ENCODE measurements at places on chromosomes 12 and 14.

DNA sequence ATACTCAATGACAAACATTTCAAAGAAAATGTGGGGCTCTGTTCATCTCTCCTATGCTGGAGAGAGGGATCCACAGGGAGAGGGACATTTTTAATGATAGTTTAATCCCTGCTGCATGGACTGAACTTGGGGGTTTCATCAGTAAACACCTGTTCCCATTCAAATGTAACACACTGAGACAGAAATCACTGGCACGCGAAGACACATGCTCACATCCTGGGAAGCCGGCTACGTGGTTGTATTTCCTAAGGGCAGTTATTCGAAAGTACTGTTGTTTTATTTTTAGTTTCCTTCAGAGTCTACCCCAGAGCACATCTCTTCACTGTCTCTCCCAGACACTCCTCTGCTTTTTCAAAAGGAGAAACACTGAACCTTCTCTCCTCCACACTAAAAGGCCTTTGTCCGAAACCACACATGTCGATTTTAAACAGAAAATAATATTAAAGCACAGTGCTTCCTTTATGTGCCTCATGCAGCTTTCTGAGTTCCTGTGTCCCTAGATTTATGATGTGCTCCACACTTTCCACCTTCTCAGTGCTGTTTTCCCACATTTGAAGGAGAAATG is 52.8 kb downstream of the PTHLH start:
- no peak for DNase-seq

DNA sequence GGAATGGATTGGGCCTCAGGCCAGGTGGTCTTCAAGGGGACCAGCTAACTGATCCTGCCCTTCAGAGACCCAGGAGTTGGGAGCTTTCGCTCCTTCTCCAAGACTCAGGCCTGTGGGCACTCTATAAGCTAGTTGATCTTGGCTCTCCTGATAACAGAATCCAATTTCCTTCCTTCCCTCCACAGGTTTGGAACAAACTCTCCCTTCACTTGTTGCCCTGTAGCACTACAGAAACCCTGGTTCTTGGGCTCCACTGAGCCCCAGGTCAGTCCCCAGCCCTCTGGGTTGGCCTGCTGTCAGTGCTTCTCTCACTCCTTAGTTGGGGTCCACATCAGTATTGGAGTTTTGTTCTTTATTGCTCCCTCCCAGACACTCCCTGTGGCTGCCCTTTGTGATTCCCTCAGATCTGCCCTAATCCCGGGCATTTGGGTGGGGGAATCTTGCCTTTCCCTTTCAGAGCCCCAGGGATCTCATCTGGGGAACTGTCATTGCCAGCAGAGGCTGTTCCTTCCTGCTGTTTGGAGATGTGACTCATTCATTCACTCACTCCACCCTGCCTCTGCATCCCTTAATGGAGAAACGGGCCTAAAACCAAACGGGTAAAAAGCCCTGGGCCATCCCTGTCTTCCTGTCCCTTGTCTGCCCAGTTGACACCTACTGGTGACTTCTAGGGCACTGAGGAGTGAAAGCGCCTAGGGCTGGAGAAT is 4.4 kb upstream of the GPD1 start:
- no peak for DNase-seq

DNA sequence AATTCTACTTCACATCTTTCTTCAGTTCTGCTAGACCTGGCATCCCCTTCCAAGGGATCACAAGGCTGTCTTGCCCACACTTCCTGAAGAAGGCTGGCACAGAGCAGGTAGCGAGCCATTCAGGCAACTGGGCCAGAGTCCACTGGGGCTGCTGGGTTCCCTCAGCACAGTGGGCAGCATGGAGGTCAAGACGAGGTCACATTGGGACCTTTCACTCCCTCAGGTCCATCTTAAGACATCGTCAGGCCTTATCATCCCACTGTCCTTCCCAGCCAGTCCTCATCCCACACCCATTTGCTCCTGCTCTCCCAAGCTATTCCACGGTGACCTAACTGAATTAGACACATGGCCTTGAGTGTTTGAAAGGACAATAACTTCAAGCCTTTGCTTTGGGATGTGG is 143.1 kb upstream of the HIF1A start:
- no peak for DNase-seq

- DNase-seq = peak; percentile 17
Observed at GRCh38 chr12:95473231-95473883, 595 bp upstream of the METAP2 start.

DNA sequence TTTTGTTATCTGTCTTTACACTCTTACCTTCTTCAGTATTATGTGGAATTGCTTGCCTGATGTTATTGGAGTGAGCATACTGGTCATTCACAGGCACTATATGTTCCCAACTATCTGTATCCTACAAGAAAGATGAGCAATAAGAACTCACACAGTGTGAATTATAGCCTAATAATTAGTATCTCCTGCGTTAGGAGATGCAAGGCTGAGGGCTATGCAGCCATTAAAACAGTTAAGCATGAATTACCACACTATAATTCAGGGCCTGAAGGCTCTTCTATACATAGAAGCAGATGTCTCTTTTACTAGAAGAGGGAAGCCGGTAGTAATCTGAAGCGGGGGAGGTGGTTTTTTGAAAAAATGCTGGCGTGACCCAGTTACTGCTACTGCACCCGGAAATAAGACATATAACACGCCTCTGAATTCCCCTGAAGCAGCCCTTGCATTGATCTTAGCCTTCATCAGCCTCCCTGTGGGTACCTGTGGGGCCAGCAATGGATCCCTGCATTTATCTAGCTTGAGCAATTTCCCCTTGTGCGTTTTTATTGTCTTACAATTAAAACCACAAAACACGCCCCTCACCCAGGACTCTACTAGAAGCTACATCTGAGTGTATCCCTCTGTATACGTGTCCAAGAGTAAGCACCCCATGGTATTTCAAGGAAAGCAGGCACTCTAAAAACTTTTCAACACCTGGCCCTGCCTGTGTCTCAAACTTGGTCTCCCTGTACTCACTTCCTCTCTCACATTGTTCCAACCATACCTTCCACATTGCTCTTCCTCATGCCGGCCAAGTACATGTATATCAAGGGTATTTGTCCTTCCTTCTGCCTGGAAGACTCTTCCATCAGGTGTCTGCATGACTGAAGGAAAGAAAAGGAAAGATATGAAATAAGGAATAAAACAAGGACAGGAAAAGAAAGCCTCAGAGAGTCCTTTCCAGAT is 210.9 kb upstream of the ARID2 start:
- no peak for DNase-seq

GRCh38 chr12:96549341-96549740 is 60.0 kb downstream of the CFAP54 start:
- no peak for DNase-seq

GRCh38 chr12:87383680-87384079 is 645.5 kb downstream of the C12orf50 start:
- DNase-seq = no peak

- peak; percentile 100 for DNase-seq
Observed at GRCh38 chr14:55102141-55102621, 26.9 kb upstream of the LGALS3 start.

GRCh38 chr12:3489057-3489456 is 1.9 kb upstream of the PRMT8 start:
- DNase-seq = peak; percentile 3

- DNase-seq = no peak
Observed at GRCh38 chr12:66380769-66381535, 78.7 kb downstream of the HELB start.

DNA sequence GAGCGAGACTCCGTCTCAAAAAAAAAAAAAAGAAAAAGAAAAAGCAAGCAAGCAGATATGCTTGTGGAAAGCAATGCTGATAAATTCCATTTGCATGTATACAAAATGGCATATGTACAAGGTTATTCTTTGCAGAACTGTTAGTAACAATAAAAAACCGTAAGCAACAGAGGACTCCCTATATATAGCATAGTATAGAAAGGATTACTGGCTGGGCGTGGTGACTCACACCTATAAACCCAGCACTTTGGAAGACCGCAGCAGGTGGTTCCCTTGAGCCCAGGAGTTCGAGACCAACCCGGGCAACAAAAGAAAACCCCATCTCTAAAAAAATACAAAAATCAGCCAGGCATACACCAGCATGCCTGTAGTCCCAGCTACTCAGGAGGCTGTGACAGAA is 13.5 kb downstream of the GCN1 start:
- no peak for DNase-seq

DNA sequence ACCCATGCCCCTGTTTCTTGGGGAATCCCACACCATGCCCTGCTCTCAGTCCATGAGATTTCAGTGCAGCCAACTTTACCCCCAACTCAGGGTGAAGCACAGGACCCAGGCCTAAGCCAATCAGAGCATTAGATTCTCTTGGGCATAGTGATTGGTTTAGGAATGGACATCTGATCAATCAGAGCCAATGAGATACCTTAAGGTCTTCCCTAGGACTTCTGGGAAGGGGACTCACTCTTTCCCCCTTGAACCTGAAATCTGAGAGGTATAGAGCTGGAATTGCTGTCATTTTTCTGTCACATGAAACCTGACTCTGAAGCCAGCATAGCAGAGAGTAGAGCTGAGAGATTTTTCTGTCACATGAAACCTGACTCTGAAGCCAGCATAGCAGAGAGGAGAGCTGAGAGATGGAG is 127.1 kb downstream of the ZFP36L1 start:
- no peak for DNase-seq

DNA sequence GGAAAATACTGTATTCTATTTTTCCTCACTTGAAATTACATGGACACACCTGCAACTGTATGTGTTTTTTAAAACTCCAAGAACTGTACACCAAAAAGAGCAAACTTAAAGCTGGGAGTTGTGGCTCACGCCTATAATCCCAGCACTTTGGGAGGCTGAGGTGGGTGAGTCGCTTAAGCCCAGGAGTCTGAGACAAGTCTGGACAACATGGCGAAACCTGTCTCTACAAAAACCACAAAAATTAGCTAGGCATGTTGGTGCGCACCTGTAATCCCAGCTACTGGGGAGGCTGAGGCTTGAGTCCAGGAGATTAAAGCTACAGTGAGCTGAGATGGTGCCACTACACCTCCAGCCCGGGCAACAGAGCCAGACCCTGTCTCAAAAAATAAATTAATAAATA is 95.9 kb downstream of the SINHCAF start:
- DNase-seq = no peak

DNA sequence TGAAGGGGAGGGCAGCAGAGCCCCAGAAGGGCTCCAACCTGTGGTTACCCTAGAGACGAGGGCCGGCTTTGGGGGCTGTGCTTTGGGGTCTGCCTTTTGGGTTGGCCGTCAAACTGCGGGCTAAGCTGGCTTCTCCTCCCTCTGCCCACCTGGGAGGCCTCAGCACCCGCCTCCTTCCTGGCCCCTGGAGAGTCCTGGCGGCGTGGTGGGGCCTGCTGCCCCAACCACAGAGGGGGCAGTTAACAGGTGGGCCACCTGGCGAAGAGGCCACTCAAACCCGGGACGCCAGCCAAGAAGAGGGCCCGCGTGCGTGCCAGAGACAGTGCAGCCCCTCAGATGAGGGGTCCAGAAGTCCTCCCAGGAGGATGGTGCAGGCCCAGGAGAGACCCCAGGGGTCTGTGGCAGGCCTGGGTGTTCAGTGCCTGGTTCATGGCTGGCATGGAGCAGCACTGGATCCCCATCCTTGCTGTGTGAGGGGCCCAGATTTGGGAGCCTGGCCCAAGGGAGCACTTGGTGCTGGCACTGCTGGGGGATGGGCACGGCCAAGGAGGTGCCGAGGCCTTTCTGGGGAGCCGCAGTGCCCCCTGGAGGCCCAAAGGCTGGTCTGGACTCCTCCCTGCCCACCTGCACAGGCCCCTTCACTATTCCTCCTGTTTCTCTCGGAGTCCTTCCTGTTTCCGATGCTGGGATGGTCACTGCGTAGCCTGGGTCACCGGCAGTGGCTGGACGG is 48.8 kb downstream of the LRCOL1 start:
- DNase-seq = no peak

GRCh38 chr12:25797949-25798348 is 160.5 kb upstream of the RASSF8 start:
- no peak for DNase-seq

DNA sequence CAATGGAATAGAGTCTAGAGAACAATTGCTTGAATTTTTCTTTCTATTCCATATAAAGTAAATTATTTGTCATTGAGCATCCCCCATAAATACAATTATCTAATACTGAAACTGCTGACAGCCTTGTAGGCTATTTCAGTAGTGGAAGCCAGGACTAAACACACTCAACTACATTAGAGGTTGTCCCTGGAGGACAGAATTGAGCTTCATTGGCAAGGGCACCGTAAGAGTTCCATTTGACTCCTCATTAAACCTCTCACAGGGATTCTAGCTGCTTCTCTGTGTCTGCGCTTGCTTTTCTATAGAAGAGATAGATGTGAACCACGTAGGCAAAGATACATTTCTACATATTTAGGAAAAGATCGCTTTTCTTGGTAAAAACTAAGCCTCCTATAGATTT is 3.5 kb upstream of the PTPRO start:
- no peak for DNase-seq

DNA sequence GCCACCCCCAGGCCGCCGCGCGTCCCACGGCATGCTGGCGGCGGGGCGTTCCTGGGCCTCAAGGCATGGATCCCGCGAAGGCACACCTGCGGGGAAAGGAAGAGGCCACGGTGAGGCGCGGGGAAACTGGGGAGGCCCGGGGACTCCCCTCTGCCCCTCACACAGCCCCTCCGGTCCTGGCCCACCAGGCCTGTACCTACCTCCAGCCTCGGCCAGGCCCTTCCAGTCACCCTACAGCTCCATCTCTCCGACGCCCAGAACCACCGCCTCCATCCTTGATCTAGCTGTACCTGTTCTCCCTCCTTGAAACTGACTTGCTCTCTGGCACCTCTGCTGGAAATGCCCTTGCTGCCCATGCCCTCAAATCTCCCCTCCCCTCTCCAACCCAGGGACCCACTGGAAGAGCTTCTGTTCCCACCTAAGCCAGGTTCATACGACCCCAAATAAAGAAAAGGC is 1.7 kb downstream of the ANKRD9 start:
- DNase-seq = no peak

GRCh38 chr14:105577314-105577861 is 51.0 kb downstream of the TMEM121 start:
- DNase-seq = no peak

- no peak for DNase-seq
Observed at GRCh38 chr14:68341411-68342212, 451.3 kb downstream of the ZFP36L1 start.

DNA sequence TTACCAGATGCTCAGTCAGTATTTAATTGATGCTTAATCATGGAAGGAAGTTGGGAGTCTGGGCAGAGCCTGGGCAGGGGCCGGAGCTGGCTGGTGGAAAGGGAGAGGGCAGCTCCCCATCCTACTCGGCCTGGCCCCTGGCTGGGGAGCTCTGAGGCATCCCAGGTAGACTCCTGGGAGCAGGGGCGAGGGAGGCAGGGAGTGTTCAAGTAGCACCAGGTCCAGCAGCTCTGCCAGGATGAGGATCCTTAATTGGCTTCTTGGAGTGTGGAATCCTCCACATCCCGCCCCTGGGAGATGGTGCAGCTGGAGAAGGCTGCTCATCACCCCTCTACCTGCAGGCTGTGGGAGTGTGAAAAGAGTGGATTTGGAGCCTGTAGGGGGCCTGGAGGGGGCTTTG is 30.9 kb downstream of the SYNDIG1L start:
- no peak for DNase-seq

GRCh38 chr14:72547999-72548398 is 345.9 kb downstream of the DPF3 start:
- DNase-seq = no peak

DNA sequence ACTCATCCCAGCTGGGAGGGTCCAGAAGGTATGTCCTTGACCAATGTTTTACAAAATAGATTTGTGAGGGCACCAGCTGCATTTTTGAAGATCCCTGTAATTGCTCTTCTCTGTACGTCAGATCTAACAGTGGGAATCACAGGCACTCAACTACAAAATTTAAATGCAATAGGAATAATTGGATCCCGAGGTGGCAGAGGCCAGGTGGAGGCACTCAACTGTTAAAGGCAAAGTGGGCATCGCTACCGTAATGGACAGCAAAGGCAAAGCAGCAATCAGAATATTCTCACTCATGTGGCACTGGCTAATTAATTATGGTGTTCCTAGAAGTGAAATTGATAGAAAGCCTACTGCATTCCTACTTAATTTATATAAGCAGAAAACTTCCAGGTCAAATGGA is 27.9 kb upstream of the PSMC1 start:
- DNase-seq = no peak

Measured in fibroblast of the conjunctiva (primary cell).